ENCODE measurements at places on chromosomes 1 and 21.

GRCh38 chr21:44529503-44530125 is 10.4 kb downstream of the KRTAP10-1 start:
- no peak for DNase-seq

GRCh38 chr1:248839168-248839555 is 1.1 kb downstream of the ZNF672 start:
- no peak for DNase-seq

DNA sequence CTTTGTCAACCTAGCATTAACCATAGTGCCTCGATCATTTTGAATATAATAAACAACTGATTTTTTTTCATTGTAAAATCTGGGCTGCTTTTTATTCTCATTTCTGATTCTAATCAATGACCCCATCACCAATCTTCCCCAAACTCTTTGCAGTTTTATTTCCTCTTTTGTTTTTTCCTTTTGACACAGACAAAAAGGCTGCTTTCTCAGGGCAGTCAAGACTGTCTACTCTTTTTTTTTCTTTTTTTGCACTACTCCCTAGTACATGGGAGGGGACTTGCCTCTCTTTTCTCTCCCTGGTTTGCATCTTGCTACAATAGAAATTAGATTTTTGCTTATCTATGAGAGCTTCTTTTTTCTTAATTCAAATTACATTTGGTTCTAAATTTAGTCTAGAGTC is 987.9 kb downstream of the ADGRL2 start:
- DNase-seq, result no peak

DNA sequence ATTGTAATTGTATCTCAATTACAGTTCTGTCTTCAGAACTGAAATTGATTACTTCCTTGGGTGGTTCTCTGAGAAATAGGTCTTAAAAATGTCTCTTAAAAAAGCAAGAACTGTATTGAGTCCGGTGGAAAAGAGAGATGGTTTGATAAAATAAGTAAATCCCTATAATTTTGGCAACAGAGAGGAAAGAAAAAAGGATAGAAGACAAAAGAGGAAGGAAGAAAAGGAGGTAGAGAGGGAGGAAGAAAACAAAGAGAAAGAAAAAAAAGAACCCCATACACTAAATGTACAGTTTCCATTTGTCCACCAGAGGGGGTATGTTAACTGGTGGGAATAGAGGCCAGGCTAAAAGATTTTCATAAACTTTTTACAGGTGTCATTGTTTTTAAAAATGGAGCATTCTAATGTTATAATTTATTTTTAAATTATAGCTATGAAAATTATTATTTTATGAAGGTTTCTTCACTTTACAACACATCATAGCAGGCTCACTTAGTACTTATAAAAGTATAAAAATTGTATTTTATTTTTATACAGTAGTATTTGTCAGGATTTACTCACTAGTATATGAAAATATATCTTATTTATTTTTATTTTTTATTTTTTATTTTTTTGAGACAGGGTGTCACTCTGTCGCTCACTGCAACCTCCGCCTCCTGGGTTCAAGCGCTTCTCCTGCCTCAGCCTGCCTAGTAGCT is 2.1 kb upstream of the UBE2T start:
- DNase-seq, result no peak

DNA sequence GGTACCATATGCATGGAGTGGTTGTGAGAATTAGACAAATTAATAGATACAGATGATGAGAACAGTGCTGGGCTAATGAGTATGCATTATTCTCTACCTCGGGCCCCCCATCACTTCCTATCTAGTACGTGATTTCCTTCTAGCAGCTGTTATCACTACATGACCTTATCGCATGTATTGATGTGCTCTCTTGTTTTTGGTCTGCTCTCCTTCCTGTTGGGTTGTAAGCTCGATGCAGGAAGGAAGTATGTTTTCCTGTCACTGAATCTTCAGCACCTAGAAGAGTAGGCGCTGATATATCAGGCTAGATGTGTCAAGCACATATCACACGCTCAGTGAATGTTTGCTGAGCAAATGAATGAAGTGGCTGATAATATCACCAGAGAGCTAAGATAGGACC is 43.9 kb upstream of the IFNAR2 start:
- no peak for DNase-seq

DNA sequence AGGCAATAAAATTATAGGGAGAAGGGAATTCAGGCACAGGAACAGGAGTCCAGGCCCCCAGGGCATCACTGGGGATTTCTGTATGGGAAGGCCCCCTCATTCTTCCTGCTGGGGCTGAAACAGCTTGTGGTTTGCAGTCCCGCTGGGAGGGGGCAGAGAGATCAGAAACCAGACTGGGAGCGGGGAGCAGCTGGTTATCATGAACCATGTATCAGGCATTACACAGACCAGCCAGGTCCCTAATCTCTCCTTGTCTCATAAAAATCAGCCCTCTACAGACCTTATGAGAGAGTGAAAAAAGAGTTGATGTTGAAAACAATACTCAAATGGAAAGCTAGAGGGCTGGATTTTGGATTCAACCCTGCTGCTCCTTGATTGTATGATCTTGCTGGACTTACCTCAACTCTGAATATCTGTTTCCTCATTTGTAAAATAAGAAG is 93.4 kb upstream of the F3 start:
- DNase-seq, result no peak

DNA sequence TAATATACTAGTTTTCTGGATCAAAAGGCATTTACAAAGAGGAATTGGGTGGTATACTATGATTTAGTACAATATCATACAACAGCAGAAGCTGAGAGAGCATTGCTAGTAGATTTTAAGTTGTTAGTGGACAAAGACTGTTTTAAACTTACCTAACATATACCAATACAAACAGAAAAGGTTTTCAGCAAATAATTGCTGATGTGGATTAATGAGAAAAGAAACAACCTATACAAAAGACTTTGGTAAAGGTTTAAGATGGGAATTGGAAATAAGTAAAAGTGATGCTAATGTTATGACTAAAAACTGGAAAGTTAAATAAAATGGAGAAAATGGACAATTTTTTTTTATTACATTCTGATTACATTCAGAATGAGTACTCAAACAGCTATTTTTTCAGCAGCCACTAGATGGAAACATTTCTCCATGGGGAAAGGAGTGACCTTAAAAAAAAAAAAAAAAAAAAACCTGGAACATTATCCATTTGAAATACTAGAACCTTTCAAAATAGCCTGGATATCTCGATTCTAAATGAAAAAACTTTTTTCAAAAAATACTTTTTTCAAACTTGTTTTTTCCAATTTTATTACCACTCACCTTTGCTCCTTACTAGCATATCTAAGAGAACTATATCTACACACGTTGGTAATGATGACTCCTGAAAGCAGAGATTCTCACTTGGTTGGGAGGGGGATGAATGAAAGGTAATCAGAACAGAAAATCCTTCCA is 55.4 kb downstream of the EPRS1 start:
- no peak for DNase-seq

DNA sequence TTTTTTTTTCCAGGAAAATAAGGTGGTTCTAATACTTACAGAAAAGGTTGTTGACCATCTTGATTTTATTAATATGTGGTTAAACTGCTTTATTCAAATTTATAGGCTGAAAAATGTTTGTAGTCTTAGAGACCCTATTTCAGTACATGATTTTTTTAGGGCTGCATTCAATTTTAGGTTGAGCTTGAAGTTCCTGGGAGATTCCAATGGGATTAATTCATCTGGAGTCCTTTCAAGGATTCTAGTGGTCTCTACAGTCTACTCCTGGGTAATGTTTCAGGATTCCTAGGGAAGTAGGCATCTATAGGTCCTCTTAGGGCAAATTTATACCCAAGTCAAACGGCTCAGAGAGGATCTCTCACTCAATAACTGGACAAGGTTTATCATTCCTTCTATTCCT is 126.7 kb downstream of the HMCN1 start:
- DNase-seq, result no peak

GRCh38 chr1:18893120-18893519 is 9.2 kb downstream of the ALDH4A1 start:
- DNase-seq, result no peak

DNA sequence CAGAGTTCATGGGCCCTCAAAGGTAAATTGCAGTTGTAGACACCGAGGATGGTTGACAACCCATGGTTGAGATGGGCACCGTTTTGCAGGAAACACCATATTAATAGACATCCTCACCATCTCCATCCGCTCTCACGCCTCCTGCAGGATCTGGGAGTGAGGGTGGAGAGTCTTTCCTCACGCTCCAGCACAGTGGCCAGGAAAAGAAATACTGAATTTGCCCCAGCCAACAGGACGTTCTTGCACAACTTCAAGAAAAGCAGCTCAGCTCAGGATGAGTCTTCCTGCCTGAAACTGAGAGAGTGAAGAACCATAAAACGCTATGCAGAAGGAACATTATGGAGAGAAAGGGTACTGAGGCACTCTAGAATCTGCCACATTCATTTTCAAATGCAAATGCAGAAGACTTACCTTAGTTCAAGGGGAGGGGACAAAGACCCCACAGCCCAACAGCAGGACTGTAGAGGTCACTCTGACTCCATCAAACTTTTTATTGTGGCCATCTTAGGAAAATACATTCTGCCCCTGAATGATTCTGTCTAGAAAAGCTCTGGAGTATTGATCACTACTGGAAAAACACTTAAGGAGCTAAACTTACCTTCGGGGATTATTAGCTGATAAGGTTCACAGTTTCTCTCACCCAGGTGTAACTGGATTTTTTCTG is 9.3 kb downstream of the SLAMF8 start:
- DNase-seq, result no peak

DNA sequence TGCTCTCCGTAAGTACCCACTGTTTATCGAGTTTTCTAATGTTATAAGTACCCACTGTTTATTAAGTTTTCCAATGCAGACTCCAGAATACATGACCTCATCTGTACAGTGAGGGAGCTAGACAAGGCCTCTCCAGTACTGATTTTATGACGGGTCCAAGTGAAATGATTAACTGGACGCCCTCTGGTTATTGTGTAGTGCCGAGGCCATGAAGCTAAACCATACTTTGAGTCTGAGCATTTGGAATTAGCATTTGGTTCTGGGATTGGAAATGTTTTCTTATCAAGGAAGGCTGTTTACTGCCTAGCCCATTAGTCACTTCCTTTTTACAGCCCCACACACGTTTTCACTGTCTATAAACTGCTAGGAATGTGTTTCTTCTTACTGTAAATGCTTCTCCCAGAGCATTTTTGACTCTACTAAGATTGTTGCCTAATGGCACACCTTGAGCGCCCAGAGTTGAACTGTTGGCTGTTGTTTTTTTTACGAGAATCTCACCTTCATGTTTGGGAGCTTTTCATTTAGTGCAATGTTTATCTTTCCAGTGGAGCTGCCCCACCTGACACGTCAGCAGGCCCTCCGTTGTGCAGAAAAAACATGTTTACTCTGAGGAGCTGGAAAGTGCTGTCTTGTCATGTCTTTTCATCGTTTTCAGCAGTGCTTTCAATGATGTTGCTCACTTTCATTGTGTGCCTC is 26.9 kb downstream of the SPATA46 start:
- no peak for DNase-seq

DNA sequence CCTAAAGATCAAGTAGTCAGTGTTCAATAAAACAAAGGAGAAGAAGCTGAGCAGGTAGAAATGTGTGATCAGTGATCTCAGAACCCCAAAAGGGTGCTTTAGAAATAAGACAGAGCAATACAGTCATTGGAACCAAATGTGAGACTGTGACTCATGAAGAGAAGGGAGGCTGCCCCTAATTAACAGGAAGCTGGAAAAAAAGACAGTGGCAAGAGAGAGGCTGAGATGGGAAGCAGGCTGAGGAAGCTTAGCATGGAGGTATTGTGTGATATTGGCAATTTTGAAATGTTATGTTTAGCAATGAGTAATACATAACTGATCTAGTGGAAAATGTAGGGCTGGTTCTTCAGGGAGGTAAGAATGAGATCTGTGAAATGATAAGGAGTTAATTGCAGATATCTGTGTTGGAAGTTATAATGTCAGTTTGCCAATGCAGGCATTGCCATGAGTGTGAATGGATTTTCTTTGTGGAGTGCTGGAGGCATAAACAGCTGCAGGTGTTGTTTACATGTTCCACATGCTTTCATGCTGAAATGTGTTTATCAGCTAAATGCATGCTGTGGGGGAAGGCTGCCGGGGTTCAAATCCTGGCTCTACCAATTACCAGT is 90.6 kb upstream of the CACNA1E start:
- no peak for DNase-seq

DNA sequence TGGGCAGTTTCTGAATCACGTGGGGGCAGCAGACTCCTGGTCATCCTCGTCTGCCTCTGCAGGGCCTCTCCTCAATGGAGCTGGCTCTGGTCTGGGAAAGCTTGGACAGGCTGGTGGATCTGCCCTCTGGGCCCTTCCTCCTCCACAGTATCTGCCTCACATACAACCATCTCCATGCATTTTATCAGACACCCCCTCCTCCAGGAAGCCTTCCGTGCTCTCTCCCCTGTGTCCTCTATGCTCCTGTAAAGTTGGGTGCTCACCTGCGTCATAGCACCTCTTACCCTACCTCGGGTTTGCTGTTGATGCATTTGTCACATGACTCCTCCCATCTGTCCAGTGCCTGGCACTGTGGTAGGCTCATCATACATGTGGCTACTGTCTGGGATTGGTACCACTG is 95.7 kb upstream of the TMEM51 start:
- no peak for DNase-seq

DNA sequence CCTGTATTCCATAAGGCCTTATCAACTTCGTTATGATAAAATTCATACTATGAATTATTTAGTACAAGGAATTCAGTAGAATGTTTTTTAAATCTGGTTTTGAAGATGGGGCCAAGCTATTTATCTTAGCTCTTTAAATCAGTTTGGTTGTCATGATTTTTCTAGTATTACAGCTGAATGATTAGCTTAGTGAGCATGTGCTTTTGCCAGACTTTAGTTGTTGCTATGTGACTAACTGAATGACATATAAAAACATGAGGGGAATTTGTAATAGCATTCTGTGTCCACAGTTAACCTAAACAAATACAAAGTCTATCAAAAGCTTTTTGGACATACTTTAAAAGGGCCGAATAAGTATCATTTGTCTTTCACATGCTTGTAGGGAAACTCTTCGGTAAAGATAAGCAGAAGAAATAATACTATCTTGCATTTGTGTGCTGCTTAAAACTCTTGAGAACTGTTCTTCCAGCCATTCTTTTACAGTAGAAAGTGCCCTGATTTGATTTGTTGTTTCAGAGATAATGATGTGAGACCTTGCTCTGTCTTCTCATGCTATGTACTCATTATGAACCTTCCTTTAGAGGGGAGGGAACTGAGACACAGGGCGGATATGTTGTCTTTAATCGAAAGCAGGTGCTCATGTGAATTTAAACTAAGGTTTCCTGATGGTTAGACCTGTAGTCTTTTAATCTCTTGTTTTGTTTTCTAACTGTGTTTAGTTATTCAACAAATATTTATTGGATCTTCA is 18.8 kb downstream of the NEK7 start:
- DNase-seq, result no peak

GRCh38 chr1:20302108-20302471 is 11.4 kb downstream of the VWA5B1 start:
- DNase-seq, result no peak

DNA sequence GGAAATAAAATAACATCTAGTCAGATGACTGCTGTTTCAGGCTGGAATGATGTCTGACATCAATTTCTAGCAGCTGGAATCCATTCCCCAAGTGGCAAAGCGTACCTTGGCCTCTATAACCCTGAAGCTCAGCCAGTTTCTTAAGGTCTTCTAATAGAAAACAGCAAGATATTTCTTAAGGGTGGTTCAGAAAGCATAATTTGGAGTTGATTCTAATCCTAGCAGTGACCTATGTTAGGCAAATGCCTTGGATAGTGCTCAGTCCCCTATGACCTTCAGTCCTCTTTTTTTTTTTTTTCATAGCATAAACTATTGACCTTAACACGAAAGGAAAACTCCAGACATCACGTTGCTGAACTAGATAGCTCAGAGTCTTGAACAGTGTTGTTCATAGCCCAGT is 56.5 kb downstream of the LAMC2 start:
- DNase-seq, result no peak
